ENCODE measurements at places on chromosomes 12 and 14. TPM values are rescaled to one million over a fixed set of nuclear protein-coding genes. Genes with fewer than 3 reads are reported as not detected.

HEBP1 gene
- 12.5 TPM for total RNA-seq

TBPL2 gene
- total RNA-seq: not detected

SLCO1B3 gene
- not detected for total RNA-seq

KTN1 gene
- total RNA-seq: 150 TPM

DPPA3 gene
- total RNA-seq: not detected

HOXC10 gene
- 0.43 TPM for total RNA-seq

TPCN1 gene
- 16.9 TPM for total RNA-seq

CABP1 gene
- total RNA-seq: 2.1 TPM

BEST3 gene
- total RNA-seq: not detected

SMIM41 gene
- total RNA-seq: 9.8 TPM

Data from smooth muscle cell of bladder (primary cell).